Activated naive CD4-positive, alpha-beta T cell (primary cell): ENCODE measurements at places on chromosomes 11 and 22.

DNA sequence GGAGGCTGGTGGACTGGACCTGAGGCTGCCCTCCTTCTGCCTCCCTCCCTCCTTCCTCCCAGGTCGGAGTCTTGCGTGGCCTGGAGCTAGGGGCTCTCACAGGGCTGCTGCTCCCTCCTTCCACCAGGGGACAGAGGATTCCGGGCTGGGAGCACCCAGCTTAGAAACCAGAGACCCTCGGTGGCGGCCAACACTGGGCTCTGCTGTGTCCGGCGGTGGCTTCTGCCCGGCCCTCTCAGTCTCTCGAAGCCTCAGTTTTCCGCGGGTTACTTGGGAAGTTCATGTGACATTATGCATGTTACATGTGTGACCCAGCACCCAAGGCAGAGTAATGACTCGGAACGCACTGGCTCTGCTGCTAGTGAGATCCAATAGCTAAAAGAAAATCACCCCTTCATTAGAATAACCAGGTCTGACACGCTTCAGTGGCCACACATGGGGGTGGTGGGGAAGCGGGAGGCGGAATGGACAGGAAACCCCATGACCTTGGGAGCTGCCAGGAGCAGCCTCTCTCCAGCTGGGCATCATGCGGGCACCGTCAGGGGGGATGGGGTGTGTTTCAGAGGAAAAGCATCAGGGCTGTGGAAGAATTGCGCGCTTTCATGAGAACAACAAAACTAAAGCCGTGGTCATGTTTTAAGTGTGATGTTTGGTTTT is 5.9 kb upstream of the MRGPRG start:
- DNase-seq: no peak

- no peak for DNase-seq
Observed at GRCh38 chr22:50255099-50255498, 4.0 kb upstream of the HDAC10 start.

GRCh38 chr11:70594031-70594430 is 195.7 kb downstream of the CTTN start:
- no peak for DNase-seq

- DNase-seq: no peak
Observed at GRCh38 chr11:120457996-120458395, 53.6 kb upstream of the GRIK4 start.

DNA sequence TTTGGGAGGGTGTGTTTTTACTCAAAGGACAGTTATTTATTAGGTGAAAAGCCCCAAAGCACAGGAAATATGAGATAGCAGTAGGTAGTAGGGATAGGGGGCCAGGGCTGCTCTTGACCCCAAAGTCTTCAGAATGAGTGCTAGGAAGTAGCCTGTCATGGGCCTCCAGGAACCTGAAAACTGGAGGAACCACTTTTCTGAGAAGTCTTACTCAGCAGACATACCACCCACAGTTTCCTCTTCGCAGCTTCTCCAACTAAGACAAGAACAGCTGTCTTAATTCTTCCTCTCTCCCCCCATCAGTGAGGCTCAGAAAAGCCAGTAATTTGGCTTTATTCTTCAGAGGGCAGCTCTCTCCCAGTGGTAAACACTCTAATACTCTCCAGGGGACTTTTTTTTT is 84.0 kb upstream of the CTSC start:
- DNase-seq: no peak

- no peak for DNase-seq
Observed at GRCh38 chr11:15819679-15820286, 536.6 kb downstream of the SOX6 start.

GRCh38 chr22:41621911-41622179 is 750 bp downstream of the XRCC6 start:
- no peak for DNase-seq

DNA sequence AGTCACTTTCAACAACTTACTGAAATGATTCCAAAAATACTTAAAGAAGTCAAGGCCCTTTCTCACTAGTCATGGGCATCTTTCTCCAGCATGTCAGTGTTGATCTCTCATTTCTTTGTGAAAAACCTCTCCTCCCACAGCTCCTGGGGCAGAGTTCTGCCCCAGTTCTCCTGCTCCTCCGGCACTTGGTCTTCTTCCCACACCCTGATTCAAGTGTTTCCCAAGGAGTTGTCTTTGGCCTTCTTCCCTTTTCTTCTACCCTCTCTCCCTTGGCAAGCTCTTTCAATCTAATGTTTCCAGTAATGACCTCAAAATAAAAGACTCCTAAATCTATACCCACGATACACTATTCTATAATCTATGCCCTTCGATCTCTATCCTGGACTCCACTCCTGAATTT is 42.1 kb upstream of the CCDC34 start:
- DNase-seq: no peak

- no peak for DNase-seq
Observed at GRCh38 chr22:33090836-33091235, 32.7 kb upstream of the SYN3 start.

- no peak for DNase-seq
Observed at GRCh38 chr11:86889001-86889341, 66.2 kb downstream of the FZD4 start.

DNA sequence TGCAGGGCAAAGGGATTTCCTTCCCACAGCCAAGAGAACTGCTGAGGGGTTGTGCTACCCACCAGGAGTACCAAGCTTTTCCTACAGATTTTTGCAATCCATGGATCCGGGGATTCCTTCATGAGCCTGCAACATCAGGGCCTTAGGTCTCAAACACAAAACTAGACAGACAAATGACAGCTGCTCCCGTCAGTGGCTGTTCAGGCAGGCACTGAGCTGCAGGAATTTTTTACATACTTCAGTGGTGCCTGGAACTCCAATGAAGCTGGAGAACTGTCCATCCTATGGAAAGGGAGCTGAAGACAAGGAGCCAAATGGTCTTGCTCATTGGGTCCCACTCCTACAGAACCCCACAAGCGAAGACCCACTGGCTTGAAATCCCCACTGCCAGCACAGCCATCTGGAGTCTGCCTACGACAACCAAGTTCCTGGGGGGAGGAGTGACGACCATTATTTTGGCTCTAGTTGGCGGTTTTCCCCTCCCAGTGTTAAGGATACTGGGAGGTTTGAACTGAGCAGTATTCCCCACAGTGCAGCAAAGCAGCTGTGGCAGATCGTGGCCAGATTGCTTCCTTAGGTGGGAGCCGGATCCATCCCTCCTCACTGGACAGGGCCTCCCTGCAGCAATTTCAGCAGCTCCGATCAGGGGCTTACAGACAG is 157.7 kb upstream of the TMEM45B start:
- no peak for DNase-seq

DNA sequence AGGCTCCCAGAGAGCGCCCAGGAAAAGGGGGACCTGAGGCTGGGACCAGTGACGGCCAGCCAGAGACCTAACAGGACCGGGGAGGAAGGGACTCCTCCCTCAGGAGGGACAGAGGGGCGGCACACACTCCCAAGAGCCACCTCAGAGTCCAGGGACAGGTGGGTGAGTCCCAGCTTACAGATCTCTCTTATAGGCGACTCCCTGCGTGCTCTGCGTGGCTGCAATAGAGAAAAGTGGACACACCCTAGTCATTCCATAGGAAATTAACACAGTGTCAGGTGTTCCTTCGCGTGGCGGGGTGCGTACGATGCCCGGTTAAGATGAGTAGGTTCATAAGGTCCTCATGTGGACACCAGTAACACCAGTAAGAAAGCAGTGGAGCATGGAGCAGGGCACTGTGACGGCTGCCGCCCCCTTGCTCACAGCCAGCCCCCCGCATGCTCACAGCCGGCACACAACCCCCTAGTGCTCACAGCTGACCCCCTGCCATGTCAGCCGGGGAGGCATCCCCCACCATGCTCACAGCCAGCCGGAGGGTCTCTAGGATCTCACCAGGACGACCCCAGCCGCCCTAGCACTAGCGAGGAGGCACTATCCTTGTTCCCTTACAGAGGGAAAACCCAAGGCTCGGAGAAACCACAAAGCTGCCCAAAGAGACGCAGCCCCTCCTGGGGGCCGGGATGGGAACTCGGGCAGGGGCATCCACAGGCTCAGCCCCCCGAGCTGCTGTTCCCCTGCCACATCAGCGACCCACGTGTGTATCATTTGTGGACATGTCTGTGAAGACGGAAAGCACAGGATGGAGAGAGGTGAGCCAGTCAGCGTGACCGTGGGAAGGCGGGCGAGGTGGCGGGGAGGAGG is 426.8 kb downstream of the TBC1D22A start:
- DNase-seq: no peak

DNA sequence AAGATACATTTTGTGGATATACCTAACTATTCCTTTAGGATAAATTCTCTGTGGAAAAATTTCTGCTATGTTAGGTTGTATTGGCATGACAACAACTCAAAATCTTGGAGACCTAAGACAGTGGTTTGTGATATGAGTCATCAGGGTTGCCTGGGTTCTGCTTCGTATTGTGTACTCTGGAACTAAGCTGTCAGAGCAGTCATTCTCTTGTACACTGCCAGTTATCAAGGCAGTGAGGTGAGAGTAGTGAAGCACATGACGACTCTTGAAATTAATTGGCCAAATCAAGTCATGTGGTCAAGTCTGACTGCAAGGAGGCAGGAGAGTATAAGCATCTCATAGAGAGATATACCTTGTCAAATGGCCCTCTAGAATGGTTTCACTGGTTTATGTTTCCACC is 104.4 kb downstream of the FANCF start:
- DNase-seq: no peak

- no peak for DNase-seq
Observed at GRCh38 chr11:64633555-64634159, 42.6 kb downstream of the SLC22A12 start.

GRCh38 chr11:120501440-120501839 is 10.1 kb upstream of the GRIK4 start:
- no peak for DNase-seq

DNA sequence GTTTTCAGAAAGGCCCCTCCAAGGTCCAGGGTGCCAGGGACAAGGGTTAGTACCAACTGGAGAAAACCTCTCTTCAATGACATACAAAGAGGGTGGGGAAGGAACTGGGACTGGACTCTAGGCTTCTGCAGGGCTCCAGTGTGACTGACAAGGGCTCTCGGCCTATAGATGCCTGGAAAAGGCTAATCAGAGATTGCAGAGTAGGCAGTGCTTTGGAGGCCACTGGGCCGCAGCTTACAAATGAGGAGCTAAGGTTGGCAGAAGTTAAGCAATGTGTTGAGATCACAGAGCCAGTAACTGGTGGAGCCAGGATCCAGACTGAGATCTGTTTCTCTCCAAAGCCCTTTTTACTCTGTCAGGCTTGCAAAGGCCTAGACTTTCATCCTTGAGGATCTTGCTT is 7.4 kb upstream of the DGKZ start:
- DNase-seq: no peak

- no peak for DNase-seq
Observed at GRCh38 chr11:36162006-36162882, 127.0 kb downstream of the COMMD9 start.

- no peak for DNase-seq
Observed at GRCh38 chr11:79482800-79483199, 42.0 kb upstream of the TENM4 start.

DNA sequence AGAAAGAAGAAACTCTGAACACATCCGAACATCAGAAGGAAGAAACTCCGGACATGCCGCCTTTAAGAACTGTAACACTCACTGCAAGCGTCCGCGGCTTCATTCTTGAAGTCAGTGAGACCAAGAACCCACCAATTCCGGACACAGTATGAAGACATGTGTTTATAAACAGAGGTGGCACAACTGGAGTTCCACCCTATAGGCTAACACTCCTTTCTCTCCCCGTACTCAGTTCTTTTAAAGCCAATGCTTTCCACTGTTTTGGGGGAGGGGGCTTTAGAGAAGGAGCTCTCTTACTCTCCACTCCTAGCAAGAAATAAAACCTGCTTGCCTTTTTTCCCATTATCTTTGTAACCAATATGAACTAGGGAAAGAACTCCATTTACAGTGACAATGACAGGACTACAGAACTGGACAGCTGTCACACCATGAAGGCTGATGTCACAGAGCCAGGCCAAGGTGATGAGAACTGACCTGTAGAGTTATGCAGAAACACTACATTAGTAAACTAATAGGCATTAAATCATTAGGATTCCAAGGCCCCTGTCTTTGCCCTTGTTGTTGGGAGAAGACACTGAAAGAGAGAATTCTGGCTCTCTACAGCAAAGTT is 733 bp downstream of the TRIM5 start:
- no peak for DNase-seq

GRCh38 chr22:38223289-38223960 is 21.6 kb downstream of the MAFF start:
- DNase-seq: no peak

DNA sequence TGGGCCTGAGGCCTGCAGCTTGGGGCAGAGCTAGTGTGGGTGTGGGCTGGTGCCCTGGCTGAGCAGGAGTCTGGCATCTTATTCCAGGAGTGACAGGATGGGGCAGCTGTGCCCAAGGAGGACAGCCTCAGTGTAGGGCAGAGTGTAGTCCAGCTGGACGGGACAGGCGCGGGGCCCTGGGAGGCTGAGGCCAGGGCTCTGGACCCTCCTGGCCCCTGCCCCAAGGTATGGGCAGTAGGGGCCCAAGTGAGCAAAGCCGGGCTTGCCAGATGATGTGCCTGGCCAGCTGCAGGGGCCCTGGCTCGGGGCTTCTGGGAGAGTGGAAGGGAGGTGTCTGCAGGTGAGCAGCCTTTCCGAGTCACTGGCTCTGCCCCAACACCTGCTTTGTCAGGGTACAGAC is 1190.9 kb downstream of the BRD1 start:
- no peak for DNase-seq

GRCh38 chr11:43360361-43361032 is 1.8 kb downstream of the TTC17 start:
- DNase-seq: no peak

DNA sequence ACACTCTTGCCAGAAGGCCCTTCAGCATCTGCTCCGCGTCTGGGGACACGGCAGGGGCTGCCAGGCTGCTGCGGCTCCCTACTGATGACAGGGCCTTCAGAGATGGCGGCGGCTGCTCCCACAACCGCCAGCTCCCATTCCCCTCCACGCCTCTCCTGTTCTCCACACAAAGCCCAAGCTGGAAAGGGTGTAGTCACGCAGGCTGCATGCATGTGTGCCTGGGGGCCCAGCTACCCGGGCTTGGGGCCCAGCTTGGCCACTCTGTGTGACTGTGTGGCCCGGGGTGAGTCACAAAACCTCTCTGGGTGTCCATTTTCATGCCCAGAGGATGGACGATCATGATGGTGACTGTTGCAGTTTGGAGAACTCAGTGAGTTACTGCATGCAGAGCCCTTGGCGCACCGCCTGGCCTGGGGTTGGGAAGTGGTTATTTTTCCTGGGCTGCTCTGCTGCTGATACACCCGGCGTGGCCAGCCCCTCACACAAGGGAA is 31.7 kb upstream of the PARVB start:
- DNase-seq: no peak

- DNase-seq: no peak
Observed at GRCh38 chr11:123443851-123444623, 14.0 kb downstream of the GRAMD1B start.

GRCh38 chr11:35223991-35224390 is 85.0 kb downstream of the CD44 start:
- DNase-seq: no peak

DNA sequence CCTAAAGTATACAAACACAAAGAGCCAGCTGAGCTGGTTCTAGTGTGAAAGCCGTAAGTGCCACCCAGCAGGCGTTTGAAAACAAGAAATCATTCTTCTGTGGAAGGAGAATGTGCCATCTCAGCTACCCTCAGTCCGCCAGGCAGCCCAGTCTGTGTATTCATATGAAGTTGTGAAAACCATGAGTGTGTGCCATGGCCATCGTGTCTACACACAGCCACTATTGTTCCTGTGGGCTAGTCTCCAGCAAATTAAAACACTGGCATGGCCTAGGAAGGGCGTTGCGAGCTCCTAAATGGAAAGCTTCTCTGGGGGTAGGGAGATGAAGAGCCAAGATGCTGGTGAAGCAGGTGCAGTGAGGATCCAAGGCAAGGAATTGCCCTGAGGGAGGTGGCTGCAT is 51.5 kb upstream of the HORMAD2 start:
- no peak for DNase-seq
